ENCODE measurements at places on chromosomes 1 and 21.

- no peak for DNase-seq
Measured at GRCh38 chr1:76583875-76584477, 283.3 kb upstream of the ST6GALNAC5 start.

DNA sequence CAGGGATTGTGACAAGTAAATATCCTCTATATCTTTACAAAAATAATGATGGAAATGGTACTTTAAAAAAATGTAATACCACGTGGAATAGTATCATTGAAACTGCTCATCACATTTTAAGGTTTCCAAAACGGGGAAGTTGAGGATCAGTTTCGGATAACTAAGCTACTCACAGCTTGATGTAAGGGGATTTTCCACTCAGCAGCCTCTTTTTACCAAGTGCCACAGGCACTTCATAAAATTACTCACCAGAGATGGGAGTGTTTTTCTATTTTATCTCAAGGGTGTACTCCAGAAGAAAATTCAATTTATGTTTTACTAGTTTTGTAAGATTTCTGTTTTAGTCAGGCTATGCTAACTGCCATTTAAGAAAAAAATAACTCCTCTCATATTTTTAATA lies 91.7 kb downstream of the TPR start:
- DNase-seq, result no peak

- DNase-seq, result peak; percentile 34
Measured at GRCh38 chr1:152869808-152870419, 8.2 kb upstream of the SMCP start.

GRCh38 chr1:43861988-43862735 lies 71.4 kb upstream of the ARTN start:
- DNase-seq, result no peak

All from stimulated activated CD4-positive, alpha-beta T cell treated with anti-CD3 and anti-CD28 coated beads, Interleukin-1b, Interleukin-23, amount 100 ng/mL, for 4 hours (primary cell).